ENCODE measurements at places on chromosomes 3 and 15.

- H3K27ac ChIP-seq, result no peak overlapping the region
- H3K4me3 ChIP-seq, result no peak overlapping the region
- DNase-seq, result no peak
- peaks cover 15% of the 10 kb centered on the region for H3K4me1 ChIP-seq
- no peaks in the 10 kb centered on the region for H3K27me3 ChIP-seq
These were observed 444.6 kb downstream of the GRM7 start for GRCh38 chr3:7305561-7305960.

DNA sequence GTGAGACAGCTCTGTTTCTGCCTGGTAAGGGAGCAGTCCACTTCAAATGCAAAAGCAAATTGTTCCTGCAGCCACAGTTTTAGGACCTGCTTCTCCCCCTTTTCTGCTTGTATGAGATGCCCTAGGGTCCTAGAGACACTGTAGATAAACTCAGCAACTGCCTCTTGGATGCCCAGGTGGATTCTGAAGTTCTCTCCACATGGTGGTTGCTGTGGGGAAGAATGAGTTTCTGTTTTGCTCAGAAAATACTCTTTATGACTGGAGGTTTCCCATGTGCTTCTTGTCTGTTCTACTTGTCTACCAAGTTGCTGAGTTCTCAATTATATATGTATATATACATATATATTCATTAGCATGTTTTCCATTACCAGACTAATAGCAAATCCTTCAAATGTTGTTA is 5.6 kb upstream of the ZNF80 start:
- H3K4me1 ChIP-seq, result no peaks in the 10 kb centered on the region
- H3K36me3 ChIP-seq, result no peaks in the 10 kb centered on the region
- no peaks in the 10 kb centered on the region for H3K27me3 ChIP-seq
- no peak for DNase-seq

GRCh38 chr3:143769616-143770015 is 78.7 kb downstream of the SLC9A9 start:
- H3K27ac ChIP-seq, result no peak overlapping the region
- no peak overlapping the region for H3K4me3 ChIP-seq
- peaks cover 3% of the 10 kb centered on the region for H3K4me1 ChIP-seq
- no peaks in the 10 kb centered on the region for H3K27me3 ChIP-seq
- no peak for DNase-seq

DNA sequence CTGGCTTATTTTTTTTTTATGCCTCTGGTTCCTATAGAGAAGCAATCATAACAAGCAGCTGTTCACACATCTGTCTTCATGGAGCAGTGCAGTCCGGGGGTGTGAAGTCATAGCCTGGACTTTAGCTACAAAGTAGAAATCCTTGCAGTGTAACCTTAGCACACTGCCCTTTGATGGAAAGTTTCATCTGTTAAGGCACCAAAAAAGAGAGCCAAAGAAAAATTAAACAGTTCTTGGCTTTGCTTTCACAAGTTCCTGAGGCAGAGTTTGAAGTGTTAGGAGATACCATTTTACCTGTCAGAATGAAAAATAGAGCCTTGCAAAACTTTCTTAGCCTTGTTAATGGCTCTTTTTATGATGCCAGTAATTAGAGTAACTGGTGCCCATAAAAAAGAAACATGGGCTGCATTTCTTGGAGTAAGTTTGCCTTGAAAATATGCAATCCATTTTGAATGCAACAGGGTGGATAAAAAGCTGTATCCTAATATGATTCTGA is 84.1 kb downstream of the PIK3R4 start:
- no peaks in the 10 kb centered on the region for H3K4me1 ChIP-seq
- no peak overlapping the region for H3K4me3 ChIP-seq
- no peaks in the 10 kb centered on the region for H3K36me3 ChIP-seq

- no peaks in the 10 kb centered on the region for H3K36me3 ChIP-seq
- no peaks in the 10 kb centered on the region for H3K4me1 ChIP-seq
- H3K4me3 ChIP-seq, result no peak overlapping the region
- no peak overlapping the region for H3K27ac ChIP-seq
These were observed 473.4 kb downstream of the NLGN1 start for GRCh38 chr3:173870976-173871375.

- H3K27me3 ChIP-seq, result no peaks in the 10 kb centered on the region
- H3K4me3 ChIP-seq, result no peak overlapping the region
- peaks cover 10% of the 10 kb centered on the region for H3K4me1 ChIP-seq
- no peak for DNase-seq
- H3K27ac ChIP-seq, result no peak overlapping the region
- peaks cover 96% of the 10 kb centered on the region for H3K36me3 ChIP-seq
These were observed 19.8 kb downstream of the WHAMM start for GRCh38 chr15:82829234-82829633.

DNA sequence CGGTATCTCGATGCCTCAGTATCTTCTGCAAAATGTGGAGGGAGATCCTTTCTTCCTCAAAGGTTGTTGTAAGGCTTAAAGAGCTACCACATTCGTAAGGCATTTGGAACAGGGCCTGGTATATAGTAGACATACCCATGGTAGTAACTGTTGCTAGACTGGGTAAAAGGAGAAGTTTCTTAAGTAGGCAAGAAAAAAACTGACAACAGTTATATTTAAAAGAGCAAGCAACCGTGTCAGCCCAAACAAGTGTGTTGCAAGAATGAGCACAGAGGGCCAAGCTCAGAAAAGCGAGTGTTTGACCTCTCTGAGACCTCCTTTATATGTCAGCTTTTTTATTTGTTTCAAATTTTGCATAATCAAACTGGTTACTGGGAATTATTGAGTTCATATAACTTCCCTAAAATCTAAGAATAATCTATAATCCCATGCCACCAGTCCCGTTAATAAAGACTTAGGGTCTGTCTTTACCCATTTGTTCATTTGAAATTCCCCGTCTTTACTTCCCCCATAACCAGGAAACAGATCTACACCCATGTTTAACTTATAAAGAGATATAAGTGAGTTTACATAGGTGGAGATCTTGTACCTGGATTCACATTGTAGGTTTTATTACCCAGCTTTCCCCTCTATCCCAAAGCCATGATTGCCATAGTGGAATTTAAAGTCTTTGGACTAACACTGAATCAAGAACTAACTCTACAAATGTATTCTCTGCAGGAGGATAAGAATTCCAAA is 7.3 kb downstream of the B3GNT5 start:
- DNase-seq, result no peak
- no peaks in the 10 kb centered on the region for H3K27me3 ChIP-seq
- no peaks in the 10 kb centered on the region for H3K36me3 ChIP-seq
- no peak overlapping the region for H3K4me3 ChIP-seq
- peaks cover 40% of the 10 kb centered on the region for H3K4me1 ChIP-seq

DNA sequence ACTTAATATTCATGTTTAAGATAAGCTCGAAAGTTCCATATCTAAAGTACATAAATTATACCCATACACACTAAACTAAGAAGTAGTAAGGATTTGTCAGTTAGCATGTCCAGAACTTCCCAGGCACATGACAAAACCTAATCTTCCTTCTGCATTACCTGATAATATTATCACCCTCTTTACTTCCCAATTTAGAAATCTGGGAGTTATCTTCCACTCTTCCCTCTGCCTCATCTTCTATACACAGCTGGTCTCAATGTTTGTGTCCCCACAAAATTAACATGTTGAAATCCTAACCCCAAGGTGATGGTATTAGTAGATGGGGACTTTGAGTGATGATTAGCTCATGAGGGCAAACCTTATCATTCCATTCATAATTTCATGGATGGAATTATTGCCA is 15.3 kb downstream of the GABPB1 start:
- DNase-seq, result no peak
- H3K4me1 ChIP-seq, result no peaks in the 10 kb centered on the region
- no peaks in the 10 kb centered on the region for H3K27me3 ChIP-seq
- H3K27ac ChIP-seq, result no peak overlapping the region

DNA sequence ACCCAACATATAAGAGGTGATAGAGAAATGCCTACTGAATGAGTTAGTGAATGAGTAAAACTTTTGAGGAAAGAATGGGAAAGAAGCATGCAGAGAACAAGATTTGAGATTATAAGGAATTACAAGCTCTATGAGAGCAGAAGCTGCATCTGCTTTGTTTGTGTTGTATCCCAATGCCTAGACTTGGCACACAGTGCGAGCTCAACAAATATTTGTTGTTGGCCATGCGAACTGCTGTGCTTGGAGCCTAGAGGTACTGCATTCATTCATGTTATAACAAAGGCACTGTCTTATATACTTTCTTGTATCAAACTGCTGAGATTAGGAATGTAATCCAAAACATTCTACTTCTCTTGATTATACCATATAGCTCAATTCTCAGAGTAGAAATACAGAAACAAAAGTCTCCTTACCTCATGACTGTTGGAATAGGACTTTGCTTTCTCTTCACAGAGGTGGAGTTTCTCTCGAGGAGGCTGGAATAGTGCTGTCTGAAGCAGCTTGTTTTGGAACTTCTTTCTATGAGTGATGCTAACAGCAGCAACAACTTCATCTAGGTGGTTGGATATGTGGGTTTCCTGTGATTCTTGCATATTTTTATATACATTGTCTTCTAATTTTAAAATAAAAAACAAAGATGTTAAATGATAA is 21.1 kb downstream of the TTC23 start:
- H3K4me1 ChIP-seq, result no peaks in the 10 kb centered on the region
- no peak for DNase-seq
- no peak overlapping the region for H3K4me3 ChIP-seq
- no peak overlapping the region for H3K27ac ChIP-seq
- H3K36me3 ChIP-seq, result peaks cover 45% of the 10 kb centered on the region

- peak overlapping the region; percentile 75 for H3K27ac ChIP-seq
- no peaks in the 10 kb centered on the region for H3K27me3 ChIP-seq
- peaks cover 62% of the 10 kb centered on the region for H3K4me1 ChIP-seq
These were observed 17.9 kb downstream of the ARHGEF3 start for GRCh38 chr3:56783644-56784447.

- H3K27me3 ChIP-seq, result no peaks in the 10 kb centered on the region
- H3K27ac ChIP-seq, result no peak overlapping the region
- no peak for DNase-seq
- no peak overlapping the region for H3K4me3 ChIP-seq
- H3K36me3 ChIP-seq, result peaks cover 54% of the 10 kb centered on the region
These were observed 11.5 kb downstream of the B4GALT4 start for GRCh38 chr3:119229190-119229589.

DNA sequence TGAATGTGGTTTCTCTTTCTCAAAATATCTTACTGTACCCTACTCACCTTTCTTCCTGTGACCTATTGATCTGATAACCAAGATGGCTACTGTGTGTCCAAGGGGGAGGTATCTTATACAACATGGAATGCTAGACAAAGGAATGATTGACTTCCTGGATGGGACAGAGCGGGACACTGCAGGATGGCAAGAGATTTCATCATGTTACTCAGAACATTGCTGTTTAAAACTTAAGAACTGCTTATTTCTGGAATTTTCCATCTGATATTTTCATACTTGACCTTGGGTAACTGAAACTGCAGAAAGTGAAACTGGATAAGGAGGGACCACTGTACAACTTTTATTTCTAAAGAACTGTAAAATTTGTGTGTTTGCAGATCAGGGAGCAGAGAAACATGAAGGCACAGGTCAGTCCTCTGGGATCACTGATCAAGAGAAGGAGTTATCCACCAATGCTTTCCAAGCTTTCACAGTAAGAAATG is 18.5 kb downstream of the CNOT10 start:
- no peak overlapping the region for H3K4me3 ChIP-seq
- DNase-seq, result no peak
- H3K4me1 ChIP-seq, result peaks cover 15% of the 10 kb centered on the region
- peaks cover 2% of the 10 kb centered on the region for H3K36me3 ChIP-seq
- no peak overlapping the region for H3K27ac ChIP-seq

DNA sequence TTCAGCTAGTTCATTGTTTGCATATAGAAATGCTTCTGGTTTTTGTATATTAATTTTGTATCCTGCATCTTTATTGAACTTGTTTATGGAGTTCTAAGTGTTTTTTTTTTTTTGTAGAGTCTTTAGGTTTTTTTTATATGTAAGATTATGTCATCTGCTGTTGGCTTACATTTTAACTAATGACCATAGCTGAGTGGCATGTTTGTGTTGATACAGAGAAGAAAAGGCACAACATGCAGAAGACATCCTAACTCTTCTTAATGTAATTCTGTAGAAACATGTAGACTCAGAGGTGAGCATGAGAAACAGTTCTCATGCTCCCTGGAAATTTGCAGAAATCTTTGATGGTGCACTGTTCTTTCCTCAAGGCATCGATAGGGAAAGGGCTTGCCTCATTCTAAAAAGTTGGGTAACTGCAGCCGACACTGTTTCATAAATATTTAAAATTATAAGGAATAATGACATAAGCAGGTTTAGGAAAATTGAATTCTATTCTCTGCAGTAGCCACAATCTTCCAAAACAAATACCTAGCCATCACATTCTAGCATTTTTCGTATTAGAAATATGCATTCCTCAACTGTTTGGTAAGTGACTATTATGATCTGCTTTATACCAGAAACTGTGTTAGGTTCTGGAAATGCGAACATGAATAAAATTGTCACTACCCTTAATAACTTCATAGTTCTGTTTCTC is 499.6 kb upstream of the KCNMB2 start:
- H3K27me3 ChIP-seq, result no peaks in the 10 kb centered on the region
- H3K4me3 ChIP-seq, result no peak overlapping the region
- H3K36me3 ChIP-seq, result no peaks in the 10 kb centered on the region
- H3K27ac ChIP-seq, result no peak overlapping the region

DNA sequence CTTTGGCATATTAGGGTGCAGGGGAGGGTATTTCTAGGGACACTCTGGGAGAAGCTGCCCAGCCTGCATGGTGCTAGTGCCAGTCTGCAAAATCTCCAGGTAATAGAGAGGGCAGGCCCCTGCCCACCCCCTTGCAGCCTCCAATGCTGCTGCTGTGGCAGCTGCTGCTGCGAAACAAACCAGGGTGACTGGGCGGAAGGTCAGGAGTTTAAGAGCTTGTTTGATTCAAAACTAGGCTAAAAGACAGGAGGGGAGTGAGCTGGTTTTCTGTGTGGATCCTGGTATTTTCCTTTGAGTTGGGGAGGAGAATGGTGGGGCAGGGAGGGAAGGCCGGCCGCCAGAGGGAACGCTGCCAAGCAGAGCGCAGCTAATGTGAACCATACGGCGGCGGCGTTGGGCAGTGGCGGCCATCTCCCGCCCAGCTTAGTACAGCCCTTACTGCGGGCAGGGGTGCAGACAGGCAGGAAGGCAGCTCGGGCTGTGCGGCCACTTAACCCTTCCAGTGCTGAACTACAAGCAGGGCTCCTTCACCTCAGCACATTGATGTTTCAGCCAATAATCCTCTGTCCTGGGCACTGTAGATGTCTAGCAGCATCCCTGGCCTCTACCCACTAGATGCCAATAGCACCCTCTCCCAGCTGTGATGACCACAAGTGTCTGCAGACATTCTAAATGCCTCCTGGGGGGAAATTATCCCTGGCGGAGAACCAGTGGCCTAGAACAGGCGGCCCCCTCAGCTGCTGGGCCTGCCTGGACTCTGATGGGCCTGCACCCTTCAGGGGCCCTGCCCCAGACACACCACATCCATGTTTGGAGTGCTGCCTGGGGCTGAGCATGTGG is 125.7 kb downstream of the EEFSEC start:
- H3K36me3 ChIP-seq, result no peaks in the 10 kb centered on the region
- no peaks in the 10 kb centered on the region for H3K27me3 ChIP-seq
- peak; percentile 77 for DNase-seq
- peaks cover 14% of the 10 kb centered on the region for H3K4me1 ChIP-seq
- no peak overlapping the region for H3K4me3 ChIP-seq
- no peak overlapping the region for H3K27ac ChIP-seq

GRCh38 chr3:172201870-172202236 is 162.5 kb downstream of the FNDC3B start:
- H3K36me3 ChIP-seq, result no peaks in the 10 kb centered on the region
- no peaks in the 10 kb centered on the region for H3K27me3 ChIP-seq
- H3K4me1 ChIP-seq, result peaks cover 48% of the 10 kb centered on the region
- peak overlapping the region; percentile 85 for H3K27ac ChIP-seq
- no peak for DNase-seq

Data from suprapubic skin (tissue), 4 donors.